Left colon (tissue), 2 donors: ENCODE measurements at places on chromosomes 12 and 14.
A peak's percentile ranks its signal among the peaks of the same experiment; 100 is the strongest.

GRCh38 chr14:71533390-71533789, 398.8 kb upstream of the RGS6 start:
- no peak for DNase-seq

DNA sequence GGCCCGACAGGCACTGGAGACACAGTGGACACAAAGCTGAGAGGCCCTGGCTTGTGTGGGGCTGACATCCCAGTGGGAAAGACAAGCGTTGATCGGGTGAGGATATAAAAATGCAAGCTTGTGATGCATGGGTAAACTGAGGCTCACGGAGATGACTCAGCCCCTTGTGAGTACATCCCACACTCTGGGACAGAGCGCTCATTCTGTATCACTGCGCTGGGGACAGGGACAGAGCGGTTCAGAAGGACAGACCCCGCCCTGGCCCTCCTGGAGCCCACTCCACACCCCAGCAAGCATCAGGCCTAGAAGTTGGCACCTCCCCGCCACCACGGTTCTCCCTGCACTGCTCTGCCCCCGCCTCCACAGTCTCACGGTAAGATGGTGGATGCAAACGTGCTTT, 156.3 kb downstream of the PIWIL1 start:
- no peak for DNase-seq

DNA sequence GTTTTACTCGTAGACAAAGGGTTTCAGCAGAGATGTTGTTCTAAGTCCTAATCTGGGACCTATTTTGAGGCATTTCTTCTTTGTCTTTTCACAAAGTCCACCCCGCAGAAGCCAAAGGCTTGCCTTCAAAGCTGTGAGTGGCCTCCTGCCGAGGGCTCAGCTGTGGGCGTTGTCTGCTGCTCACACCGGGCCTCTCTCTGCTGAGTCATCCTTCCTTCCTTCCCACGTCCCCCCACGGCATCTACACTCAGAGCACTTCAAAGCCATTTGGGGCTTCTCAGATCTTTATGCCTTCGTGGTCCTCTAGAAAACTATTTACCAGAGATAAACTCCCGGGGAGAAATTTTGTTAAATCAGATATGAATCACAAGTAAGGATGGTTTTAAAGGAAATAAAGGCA, 115.9 kb upstream of the TMPO start:
- DNase-seq, result no peak

GRCh38 chr14:39203659-39204606, 28.9 kb downstream of the PNN start:
- peak; percentile 68 for DNase-seq

DNA sequence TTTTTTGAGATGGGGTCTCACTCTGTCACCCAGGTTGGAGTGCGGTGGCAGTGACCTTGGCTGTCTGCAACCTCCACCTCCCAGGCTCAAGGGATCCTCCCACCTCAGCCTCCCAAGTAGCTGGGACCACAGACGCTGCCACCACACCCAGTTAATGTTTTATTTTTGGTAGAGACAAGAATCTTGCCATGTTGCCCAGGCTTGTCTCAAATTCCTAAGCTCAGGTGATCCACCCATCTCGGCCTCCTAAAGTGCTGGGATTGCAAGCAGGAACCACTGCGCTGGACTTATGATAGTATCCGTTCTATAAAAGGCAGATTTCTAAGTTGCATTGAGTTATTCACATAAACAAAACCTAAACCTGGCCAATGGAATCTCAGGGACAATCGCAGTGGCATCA, 321.1 kb upstream of the PRICKLE1 start:
- DNase-seq, result no peak

GRCh38 chr14:106564058-106564643, 1037.8 kb downstream of the TMEM121 start:
- DNase-seq, result peak; percentile 63

- DNase-seq, result no peak
Observed at GRCh38 chr12:100077367-100077766, 65.3 kb downstream of the BLTP3B start.

GRCh38 chr14:29282169-29282568, 515.6 kb downstream of the FOXG1 start:
- no peak for DNase-seq

GRCh38 chr12:3367750-3368444, 123.1 kb upstream of the PRMT8 start:
- no peak for DNase-seq

DNA sequence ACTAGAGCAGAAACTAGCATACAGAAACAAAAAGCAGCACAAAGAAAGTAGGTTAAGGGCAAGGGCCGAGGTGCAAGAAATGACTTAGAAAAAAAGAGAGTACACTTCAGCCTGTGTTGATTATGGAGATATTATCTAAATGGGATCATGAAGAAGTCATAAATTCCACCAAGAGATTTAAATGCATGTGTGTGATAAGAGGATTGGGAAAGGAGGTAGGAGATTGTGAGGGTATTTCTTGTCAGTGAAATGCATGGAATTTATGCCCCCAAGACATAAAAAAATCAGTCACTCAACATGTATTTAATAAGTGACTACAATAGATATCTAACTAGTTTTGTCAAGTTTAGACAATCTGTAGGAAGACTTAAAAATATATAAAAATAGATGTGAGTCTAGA, 976.2 kb upstream of the LRFN5 start:
- DNase-seq, result no peak

GRCh38 chr14:88384718-88385117, 739 bp upstream of the SPATA7 start:
- DNase-seq, result no peak

GRCh38 chr12:120951-121350, 54.4 kb downstream of the IQSEC3 start:
- DNase-seq, result no peak

- DNase-seq, result no peak
Observed at GRCh38 chr12:38903596-38903995, 1.8 kb downstream of the CPNE8 start.

- DNase-seq, result no peak
Observed at GRCh38 chr12:40684986-40685385, 7.3 kb upstream of the CNTN1 start.
